ENCODE measurements at places on chromosomes 6 and 20.
A peak's percentile ranks its signal among the peaks of the same experiment; 100 is the strongest.

GRCh38 chr6:34243901-34244884 is 4.6 kb downstream of the SMIM29 start:
- DNase-seq, result peak; percentile 89

DNA sequence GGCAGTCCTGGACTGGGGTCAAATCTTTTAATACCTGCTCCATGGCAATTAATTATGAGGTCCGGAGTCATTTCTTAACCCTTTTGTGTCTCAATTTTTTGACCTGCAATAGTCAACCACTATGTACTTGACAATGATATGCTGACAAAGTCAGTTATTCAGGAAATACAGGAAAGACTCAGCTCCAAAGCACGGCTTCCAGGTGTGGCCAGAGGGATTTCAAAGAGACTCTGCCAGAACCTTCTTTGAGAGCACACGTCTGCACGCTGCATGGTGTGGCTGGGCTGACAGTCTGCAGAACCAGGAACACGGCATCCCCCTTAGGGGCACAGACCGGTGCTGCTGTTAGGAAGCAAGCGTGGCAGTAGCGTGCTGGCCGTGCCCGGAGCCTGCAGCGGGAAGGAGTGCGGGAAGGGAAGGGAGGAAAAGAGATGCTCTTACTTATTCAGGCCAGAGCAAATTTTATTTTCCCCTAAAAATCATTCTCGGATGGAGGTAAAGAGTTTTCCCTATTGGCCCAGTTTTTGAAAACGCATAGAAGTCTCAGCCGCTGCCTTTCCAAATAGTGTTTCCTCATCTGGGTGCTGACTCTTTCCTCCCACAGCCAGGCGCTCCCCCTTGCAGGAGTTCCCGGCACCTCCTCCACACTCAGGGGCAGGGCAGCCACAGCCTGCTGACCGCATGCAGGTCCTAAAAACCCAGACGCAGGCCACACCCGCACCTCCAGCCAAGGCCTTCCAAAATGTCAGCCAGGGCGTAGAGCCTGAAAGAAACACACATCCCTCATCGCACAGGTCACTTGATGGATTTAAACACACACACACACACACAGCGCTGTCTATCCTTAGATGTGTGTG is 187.4 kb upstream of the SNX9 start:
- DNase-seq, result no peak

DNA sequence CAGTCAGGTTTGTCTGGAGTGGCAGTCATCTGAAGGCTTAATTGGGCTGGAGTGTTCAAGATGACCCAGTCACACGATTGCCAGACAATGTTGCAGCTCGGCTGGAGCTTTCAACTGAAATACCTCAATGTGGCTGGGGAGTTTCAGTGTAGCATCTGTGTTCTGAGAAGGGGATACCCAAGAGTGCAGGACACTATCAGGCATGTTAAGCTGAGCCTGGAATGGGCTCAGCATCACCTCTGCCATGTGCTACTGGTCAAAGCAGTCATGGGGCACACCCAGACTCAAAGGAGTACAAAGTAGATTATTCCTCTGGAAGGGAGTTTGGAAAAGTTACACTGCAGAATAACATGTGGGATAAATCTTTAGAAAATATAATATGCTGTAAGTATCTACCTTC is 363.9 kb downstream of the KIF16B start:
- no peak for DNase-seq

GRCh38 chr6:4113649-4114048 is 21.7 kb downstream of the ECI2 start:
- DNase-seq, result no peak

All from hepatocyte (in vitro differentiated cells).